CD4-positive, alpha-beta T cell treated with Interleukin-15 for 1 hour (primary cell): ENCODE measurements at places on chromosomes 4 and X.

DNA sequence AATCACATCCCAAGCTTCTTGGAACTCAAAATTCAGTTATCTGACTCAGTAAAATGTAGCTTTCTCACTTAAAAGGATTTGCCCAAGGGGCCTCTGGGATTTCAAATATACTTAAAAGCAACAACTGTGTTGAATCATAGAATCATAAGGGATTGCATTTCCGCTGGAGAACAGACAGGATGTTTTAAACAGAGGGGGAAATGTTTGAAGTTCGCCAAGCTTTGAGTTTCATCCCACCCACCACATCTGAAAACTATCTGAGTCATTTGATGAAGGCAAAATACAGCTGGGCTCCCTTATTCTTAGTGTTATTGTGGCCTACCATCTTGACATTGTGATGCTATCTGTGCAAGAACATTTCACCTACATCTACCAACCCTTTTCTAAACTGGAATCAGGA is 73.5 kb downstream of the PPP1R2C start:
- DNase-seq: no peak

DNA sequence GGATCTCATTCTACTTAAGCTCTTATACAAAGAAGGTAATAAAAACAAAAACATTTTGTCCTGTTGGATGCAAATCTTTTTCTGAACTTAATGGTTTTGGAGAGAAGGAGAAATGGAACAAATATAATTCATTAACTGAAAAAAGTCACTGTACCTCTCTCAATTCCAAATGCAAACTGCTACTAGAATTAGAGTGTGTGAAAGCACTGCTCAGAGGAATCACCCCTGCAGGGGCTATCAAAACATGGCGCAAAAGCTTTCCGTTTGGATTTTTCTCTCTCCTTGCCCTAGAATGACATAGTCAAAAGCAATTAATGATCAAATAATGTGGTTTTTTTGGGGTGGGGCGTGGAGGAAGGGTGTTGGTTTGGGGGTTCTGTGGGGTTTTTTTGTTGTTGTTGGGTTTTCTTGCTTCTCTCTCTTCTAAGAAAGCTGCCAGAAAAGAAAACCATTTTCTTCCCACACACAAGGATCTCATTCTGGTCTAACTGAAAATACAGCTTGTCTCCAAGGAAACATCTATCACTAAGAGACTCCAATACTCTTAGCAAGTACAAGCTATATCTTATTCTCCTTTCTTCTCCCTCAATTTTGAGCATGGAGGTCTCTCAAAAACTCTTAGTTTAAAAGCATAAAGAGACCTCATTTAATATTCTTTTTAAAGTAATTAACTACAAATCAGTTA is 41.6 kb downstream of the USP46 start:
- DNase-seq: no peak

DNA sequence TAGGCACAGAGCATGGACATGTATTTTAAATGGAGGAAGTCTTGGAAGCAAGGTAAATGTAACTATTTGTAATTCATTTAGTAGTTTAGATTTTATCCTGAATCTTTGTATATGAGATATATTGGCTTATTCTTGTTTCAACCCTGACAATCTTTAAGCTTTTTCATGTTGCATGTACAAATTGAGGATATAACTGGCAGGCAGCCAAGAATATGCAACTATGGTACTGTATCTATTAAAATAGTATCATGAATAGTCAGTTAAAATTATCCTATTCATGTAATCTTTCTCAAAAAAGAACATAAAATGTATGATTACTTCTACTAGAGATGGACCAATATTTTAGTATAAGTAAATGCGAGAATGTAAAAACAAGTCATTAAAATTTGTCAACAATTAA is 1141.5 kb downstream of the PCDH18 start:
- no peak for DNase-seq

DNA sequence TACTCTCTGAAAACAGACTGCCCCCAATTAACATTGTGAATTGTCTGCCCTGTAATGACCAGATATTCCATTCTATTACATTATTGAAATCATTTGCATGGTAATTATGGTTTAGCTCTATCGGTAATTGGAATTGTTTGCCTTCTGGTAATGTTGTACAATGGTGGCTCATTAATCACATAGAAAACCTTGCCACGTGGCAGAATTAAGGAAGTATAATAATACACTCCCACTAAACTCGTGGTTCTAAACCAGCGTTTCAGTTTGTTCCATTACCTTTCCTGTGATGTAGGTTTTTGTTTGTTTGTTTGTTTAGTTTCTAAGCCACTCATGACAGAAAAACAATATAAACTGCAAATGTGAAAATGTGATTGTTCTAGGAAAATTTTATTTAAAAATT is 45.1 kb upstream of the TAPT1 start:
- DNase-seq: no peak

- no peak for DNase-seq
Observed at GRCh38 chrX:20309806-20310205, 43.1 kb upstream of the RPS6KA3 start.

DNA sequence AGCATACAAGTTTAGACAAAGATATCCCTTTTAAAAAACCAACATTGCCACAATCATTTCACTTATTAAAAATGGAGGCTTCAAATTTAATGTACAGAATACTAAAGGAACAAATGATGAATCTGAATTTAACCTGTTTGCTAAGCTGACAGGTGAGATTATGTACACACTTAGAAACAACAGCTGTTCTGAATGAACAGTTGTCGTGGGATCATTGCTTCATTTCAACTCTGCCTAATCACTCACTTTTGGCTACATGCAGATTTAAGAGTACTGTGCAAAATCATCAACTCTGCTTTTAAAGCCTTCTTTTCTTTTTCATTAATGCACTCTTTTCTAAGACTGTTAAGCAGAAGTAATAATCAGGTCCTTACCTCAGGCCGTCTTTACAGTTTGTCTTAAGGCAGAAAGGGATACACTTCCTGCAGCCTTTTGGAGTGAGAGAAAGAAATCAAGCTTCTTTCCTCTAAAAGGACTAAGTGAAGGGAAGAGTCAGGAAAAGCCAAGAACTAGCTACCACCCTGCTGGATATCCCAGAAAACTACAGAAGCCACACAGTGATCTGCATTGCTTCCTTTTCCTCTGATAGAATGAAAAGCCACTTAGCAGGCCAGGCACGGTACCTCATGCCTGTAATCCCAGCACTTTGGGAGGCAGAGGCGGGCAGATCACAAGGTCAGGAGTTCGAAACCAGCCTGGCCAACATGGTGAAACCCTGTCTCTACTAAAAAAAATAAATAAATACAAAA is 54.7 kb upstream of the NPNT start:
- no peak for DNase-seq

DNA sequence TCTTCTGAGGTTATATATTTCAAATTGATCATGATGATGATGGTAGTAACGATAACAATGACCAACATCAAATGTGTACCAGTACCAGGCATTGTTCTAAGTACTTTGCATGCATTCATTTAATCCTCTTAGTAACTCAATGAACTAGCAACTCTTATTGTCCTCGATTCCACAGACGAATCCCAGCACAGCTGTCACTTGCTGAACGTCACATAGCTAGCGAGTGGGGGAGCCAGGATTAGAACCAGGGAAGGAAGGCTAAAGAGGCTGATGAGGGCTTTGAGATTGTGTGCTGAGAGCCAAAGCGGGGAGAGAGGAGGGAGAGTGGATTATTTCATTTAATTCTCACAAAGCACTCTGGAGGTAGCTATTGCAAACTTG is 103.6 kb downstream of the PHOX2B start:
- no peak for DNase-seq

GRCh38 chrX:130836447-130836846 is 66.6 kb downstream of the ENOX2 start:
- no peak for DNase-seq

DNA sequence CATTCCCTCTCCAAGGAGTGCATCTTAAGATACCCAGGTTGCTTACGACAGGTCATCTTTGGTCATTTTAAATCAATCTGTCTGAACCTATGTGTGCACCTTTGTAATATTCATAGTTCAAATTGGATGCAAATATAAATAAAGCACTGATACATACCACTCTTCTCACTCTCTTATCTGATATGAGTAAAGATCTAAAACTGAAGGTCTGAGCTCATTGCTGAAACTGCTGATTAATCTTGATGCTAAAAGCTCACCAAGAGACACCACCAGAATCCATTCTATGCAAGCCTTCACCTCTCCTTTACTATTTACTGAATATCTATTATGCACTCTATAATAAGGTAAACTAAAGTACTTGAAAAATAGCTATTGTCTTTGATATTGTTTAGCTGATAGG is 16.6 kb downstream of the HSD17B13 start:
- DNase-seq: no peak

DNA sequence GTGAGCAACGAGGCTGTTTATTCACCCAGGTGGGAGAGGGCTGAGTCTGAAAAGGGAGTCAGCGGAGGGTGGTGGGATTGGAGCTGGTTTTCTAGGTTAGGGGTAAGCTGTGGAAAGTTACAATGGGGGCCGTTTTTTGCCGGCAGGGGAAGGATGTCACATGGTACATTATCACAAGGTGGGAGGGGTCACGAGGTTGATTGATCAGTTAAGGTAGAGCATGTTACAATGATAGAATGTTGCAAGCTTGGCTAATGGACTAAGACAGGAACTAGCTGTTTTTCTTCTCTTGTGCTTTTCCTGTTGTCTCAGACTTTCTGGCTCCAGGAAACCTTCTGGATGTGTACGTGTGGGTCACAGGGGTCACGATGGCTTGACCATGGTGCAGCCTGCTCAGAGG is 536.3 kb upstream of the HTR2C start:
- DNase-seq: no peak

GRCh38 chr4:83558680-83559079 is 22.8 kb downstream of the GPAT3 start:
- no peak for DNase-seq

DNA sequence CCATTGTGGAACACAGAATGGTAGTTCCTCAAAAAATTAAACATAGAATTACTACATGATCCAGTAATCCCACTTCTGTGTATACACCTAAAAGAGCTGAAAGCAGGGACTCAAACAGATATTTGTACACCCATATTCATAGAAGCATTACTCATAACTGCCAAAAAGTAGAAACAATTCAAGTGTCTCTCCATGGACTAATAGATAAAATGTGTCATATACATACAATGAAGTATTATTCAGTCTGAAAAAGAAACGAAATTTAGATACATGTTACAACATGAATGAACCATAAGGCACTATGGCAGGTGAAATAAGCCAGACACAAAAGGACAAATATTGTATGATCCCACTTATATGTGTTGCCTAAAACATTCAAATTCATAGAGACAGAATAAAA is 145.1 kb downstream of the ANTXR2 start:
- DNase-seq: no peak

DNA sequence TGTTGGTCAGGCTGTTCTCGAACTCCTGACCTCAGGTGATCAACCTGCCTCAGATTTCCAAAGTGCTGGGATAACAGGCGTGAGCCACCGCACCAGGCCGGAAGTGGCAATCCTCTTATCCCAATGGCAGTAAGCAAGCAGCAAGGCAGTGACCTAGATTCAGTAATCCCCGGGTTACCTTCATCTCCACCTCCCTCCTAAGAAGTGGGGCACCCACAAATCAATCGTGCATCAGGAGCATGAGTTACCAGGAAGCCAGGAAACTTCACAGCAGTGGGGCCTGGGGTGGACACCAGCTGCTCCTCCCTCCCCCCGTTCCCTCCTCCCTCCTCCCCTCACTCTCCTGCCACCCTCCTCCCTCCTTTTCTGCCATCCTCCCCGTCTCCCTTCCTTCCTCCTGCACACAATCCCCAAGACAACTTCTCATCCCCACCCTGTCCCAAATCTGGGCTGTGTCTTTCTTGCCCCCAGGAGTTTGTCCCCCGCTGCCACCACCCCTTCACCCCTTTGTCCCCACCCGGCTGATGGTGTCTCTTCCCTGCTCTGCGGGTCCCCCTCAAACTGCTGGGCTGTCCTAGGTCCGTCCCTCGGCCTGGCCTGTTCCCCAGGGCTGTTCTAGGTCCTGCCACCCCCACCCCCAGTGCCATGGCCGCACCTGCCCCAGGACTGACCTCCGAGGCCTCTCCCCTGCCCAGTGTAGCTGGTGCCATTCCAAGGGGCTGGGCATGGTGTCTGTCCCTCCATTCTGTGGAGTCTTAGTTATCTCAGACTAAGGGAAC is 2.2 kb downstream of the PDE6B start:
- no peak for DNase-seq

DNA sequence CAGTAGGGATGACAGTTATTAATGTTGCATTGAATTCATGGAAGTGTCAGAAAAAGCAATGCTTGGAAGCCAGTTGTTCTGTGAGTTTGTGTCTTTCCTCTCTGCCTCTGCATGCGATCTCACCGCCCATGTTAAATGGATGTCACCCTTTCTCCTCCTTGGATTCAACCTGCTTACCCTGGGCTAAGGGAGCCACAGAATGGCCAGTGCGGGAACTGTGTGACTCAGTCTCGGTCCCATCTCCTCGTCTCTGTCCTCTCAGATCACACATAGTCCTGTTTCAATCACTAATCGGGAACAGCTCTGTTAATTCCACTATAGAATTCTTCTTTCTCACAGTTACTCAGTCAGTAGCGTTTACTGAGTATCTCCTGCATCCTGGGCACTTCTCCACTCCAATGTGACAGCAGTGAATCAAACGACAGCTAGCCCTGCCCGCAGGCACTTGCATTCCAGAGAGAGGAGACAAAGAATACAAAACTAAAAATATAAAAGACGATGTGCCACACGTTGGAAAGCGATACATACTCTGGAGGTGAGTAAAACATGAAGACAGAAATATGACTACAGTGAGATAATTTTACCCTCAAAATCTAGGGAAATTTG is 53.6 kb upstream of the TLR3 start:
- DNase-seq: no peak

- no peak for DNase-seq
Observed at GRCh38 chr4:77917075-77917474, 54.4 kb downstream of the MRPL1 start.

- no peak for DNase-seq
Observed at GRCh38 chr4:68591204-68591603, 15.1 kb upstream of the UGT2B17 start.

GRCh38 chr4:182893474-182894080 is 23.6 kb downstream of the DCTD start:
- DNase-seq: no peak

DNA sequence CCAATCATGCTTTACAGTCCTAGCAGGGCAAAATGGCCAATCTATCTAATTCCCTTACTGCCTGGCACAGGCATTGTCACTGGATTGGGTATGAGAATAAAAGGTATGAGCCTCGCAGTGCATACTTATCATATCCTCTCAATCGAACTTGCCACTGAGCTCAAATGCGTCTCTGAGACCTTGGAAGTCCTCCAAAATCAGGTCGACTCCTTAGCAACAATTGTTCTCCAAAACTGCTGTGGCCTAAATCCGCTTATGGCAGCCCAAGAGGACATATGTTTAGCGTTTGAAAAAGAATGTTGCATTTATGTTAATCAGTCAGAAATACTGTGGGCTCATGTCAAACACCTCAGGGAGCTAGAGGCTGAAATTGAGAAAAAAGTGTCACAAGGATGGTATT is 69.7 kb downstream of the SPIN4 start:
- no peak for DNase-seq

DNA sequence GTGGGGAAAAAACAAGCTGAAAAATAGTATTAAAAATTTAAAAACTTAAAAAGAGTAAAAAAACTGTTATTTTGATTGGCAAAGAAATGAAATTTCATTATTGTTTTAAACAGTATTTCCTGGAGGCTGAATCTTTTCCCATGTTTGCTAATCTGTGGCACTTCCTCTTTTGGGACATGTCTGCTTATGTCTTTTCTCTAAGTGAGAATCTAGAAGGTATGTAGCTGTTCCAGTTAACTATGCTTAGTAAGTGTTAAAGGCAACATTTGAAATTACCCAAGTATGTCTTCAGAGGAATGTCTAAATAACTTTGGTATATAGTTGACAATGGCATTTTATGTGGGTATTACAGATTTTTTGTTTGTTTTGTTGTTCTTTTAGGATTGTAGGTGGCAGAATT is 81.6 kb upstream of the TBC1D9 start:
- DNase-seq: no peak
